ENCODE measurements at places on chromosomes 7 and 10.
A peak's percentile ranks its signal among the peaks of the same experiment; 100 is the strongest.

GRCh38 chr7:123271231-123271630 lies 71.5 kb upstream of the SLC13A1 start:
- no peak for DNase-seq

DNA sequence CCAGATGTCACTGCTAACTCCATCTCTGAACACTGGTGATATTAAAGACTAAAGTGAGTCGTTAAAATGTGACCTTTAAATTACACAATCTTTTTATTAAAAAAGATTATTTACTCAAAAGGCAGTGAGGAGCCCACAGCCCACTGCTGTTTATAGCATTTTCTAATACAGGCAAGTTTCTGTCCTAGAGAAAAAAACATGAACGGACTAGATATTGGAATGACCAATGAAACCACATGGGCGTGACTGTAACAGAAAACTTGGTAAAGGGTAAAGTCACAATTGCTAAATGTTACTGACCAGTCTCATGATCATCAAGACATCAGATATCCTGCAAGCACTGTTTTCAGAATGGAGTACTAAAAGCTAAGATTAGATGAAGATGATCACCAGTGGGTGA lies 78.7 kb downstream of the FEZF1 start:
- DNase-seq, result no peak

DNA sequence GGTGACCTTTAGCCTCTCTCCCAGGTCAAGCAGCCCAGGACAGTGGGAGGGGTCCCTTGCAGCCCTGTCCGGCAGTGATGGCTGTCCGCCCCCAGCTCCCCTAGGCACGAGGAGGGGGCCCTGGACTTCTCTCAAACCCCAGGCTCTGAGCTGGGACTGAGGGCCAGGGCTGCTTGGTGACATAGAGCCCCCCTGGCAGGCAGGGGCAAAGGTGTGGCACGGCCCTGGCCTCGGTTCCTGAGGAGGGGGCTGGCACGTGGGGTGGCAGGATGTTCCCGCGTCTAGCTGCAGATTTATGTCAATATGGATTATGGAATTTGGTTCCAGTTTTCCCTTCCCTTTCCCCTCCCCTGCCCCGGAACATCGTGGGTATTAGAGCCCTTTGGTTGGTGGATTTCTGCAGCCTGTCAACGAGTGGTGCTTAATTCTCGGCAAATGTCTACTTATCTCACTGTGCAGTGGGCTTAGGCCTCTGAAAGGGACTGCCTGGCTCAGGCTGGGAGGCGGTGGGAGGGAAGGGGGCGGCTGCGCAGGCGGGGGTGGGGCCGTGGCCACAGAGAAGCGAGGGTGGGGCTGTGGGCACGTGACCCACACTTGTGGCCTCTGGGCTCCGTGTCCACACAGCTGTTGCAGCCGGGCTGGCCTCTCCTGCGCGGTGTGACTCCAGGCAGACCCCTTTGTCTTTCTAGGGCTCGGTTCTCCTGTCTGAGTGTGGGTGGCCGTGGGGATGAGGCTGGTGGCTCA lies 19.3 kb downstream of the UNCX start:
- no peak for DNase-seq

DNA sequence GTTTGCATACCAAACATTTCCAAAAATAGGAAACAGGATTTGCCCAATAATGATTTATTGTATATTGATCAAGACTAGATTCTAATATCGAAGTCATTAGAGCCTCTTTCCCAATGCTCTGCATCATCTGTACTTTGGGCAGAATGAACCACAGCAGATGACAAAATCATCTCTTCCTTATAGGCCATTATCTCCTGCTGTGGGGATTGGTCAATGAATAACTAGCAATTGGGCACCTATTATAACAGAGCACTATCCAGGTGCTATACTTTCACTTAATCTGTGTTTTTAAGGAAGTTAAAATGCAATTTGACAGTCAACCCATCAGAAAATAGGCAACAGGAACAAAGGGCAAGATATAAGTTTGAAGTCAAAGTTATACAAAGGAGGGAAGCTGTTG lies 290.3 kb downstream of the AHR start:
- no peak for DNase-seq

- DNase-seq, result no peak
These were observed 154.3 kb downstream of the ZNF365 start for GRCh38 chr10:62528441-62528840.

DNA sequence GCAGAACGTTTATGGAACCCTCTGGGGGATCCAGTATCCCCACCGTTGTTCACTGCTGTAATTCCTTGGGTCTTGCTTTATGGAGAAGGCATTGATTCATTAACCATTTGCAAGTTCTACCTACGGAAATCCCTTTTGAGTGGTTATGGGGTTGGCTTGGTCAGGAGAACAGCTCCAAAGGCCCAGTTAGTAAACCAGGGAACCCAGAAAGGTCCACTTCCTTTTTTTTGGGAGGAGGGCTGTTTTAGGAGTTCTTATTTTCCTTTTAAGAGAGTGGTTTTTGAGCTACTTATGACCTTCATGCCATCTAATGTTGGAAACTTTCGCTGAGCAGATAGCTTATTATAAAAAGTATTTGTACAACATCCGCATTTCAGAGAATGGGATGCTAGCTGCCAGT lies 1.3 kb downstream of the POR start:
- DNase-seq, result no peak

DNA sequence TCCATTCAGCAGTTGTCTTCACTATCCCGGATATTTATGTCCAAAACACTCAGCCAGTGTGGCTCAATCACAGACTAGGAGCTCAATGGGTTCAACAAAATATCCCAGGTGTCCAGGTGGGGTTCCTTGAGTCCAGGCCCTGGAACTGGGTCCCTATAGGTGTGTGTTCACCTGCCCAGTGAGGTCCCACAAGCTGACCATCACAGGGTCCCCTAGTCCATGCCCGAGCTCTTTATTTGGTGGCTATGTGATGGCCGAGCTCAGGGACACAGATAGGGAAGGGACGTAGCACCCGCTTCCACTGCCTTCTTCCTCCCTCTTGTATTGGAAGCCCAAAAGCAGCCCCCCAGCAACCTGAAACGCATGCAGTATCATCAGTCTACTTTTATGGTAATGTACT lies 78.9 kb upstream of the DDC start:
- DNase-seq, result no peak

DNA sequence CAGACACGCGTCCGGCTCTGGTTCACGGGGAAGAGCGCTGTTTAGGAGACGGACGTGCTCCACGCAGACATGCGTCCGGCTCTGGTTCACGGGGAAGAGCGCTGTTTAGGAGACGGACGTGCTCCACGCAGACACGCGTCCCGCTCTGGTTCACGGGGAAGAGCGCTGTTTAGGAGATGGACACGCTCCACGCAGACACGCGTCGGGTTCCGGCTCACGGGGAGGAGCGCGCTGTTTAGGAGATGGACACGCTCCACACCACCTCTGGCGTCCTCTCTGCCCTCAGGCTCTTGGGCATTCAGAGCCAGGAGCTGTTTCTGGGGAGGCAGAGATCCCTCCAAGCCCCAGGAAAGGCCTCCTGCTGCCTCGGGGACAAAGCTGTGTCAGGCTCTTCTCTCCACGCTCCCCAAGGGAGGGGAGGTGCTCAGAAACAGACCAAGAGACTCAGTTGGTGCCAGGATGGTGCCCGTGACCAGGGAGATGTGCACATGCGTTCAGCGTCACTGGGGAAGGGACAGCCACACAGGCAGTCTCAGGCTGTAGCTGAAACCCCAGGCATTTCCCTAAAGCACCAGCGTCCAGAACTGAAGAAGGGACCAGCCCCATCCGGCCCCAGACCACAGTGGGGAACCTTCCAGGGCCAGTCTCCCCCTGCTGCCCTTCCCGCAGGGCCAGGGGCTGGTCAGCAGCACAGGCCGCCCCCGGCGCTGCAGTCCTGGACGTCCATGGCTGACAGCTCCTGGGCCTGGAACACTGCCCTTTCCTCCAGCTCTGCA lies 175.6 kb downstream of the ELFN1 start:
- peak; percentile 44 for DNase-seq

Data from activated effector memory CD4-positive, alpha-beta T cell treated with anti-CD3 and anti-CD28 coated beads, Interleukin-2, amount 50 U/mL, for 16 hours (primary cell).